ENCODE measurements at places on chromosomes 7 and 10.

- DNase-seq: no peak
These were observed 263.1 kb downstream of the ELFN1 start for GRCh38 chr7:1933066-1933750.

DNA sequence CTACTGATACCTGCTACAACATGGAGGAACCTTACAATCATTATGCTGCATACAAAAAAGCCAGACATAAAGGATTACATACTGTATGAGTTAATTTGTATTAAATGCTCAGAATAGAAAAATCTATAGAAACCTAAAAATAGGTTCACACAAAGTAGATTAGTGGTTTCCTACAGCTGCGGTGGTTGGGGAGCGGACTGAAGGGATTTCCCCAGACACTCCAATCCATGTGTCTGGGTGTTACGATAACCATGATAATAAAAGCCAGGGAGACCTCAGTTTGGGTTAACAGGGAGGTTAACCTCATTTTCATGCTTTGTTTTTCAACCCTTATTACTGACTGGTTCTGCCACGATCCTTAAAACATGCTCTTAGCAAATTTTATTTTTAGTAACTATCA lies 355.9 kb downstream of the KCNMA1 start:
- no peak for DNase-seq

DNA sequence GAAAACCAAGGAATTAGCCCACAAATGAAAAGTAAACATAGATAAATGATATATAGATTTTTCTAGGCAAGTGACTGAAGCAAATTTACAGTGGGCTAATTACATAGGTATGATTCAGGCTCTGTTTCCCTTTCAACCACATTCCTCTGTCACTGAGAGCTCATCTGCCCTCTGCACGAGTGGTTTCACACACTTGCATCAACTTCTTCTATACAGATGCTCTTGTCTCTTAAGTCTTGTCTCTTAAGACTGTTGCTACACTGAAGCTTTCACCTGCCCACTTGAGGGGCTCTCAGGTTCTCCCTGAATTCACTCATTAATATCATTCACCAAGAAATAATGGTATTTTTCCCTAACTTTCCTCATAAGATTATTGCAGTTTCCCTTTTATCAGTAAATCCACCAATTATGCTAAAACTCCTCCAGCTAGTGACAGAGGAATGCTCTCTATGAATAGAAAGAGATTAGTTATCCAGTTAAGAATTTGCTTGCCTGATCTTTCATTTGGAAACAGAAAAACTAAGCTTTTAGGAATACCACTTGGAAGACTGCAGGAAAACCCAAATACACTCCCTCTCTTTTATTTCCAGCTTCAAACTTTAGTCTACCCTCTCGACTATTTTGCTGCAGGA lies 95.7 kb downstream of the ELAPOR2 start:
- DNase-seq: no peak

DNA sequence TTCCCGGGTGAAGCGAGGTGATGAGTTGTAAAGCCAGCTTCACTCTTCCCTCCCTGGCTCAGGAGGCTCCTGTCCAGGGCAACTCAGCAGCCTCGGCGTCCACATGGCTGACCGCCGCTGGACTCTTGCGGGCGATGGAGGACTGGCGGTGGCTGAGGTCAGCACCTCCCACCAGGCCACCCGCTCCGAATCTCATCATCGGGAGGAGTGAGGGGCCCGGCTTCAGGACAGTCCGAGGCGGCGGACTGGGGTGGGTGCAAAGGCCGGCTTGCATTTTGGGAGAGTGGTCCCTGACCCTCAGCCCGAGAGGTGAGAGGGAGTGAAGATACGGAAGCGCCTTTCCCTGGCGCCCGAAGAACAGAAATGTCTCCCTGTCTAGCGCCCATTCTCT lies 759 bp downstream of the DNAJB12 start:
- no peak for DNase-seq

GRCh38 chr7:107495516-107495915 lies 25.7 kb downstream of the GPR22 start:
- no peak for DNase-seq

GRCh38 chr10:21506351-21506750 lies 19.1 kb downstream of the SKIDA1 start:
- no peak for DNase-seq

DNA sequence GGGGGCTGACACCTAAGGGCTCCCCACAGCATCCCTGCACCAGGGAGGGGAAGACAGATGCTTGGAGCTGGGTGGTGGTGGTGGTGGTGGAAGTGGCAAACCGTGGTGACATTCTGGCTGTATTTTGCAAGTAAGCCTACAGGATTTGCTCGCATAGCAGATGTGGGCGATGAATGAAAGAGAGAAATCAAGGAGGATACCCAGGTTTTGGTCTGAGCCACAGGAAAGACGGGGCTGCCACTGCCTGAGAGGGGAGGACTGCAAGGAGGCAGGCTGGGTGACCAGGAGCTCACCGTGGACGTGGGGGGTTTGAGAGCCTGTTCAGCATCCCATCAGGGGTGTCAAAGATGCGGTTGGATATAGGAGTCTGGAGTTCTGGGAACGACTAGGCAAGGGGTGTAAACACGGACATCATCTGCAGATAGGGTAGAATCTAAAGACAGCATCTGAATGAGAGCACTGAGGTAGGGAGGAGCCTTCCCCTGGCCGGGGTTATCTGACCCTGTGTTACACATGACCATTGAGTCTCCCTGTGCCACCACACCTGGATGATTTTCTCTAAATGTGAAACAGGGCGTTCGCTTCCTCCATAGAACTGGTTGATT lies 49.7 kb downstream of the TSPAN15 start:
- no peak for DNase-seq

- no peak for DNase-seq
These were observed 476 bp upstream of the ZFYVE27 start for GRCh38 chr10:97736403-97736901.

- peak; percentile 53 for DNase-seq
These were observed 100.5 kb upstream of the PPIF start for GRCh38 chr10:79246606-79247275.

DNA sequence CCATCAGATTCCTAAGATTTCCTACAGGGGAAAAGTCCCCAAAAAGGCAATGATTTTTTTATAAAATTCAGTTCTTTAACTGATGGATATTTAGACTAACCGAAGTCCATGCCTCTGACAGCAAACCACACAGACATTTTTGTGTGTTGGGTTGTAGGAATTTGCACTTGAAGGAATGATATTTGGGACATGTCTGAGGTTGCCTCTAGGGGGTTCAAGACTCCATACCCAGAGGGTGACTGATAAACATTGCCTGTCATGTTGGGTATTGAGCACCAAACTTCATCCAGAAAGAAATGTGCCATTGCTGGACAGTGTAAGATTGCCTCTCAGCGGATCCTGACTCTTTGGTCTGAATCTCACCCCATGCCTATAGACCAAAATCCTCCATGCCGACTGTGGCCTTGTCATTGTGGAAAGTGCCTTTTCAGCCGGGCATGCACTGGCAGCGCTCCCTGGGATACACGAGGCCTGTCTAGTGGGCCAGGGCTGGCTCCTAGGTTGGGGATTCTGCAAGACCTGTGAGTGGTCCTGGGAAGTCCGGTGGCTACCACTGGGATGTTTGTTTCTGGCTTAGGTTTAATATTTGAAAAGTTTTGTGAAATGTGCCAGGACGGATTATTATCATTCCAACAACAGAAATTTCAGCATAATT lies 252.9 kb downstream of the WDR37 start:
- no peak for DNase-seq

DNA sequence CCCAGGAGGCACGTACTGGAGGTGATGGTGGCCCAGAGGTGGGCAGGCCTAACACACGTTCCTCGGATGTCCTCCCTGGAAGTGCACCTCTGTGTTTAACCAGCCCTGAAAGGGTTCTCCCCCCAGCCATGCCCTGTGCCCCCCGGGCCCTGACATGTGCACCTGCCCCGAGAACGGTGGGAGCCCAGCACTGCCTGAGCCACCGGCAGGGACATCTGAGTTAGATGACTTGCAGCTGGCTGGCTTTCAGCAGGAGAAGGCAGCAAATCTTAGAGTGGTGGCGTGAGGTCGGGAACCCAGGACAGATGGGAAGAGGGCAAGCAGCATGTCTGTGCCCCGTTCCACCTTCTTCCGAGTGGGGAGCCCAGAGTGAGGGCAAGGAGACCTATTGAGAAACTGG lies 291.8 kb downstream of the TCERG1L start:
- DNase-seq: no peak

GRCh38 chr10:3806603-3807002 lies 21.6 kb upstream of the KLF6 start:
- no peak for DNase-seq

DNA sequence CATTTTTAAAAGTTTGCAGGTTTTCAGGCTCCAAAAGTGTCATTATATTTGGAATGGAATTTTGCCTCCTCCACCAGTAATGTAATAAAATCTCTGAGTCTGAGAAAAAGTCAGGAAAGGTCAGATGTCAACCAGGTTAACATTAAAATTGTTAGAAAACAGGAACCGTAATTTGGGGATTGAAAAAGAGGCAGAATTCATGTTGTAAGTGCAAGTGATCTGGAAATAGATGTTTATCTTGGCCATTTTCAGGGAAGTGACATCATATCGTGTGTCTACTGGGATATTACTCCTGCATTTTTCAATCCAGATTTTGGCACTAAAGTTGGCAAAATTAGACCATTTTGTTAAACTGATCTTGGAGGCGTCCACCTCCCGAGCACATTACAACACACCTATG lies 428.5 kb upstream of the MGMT start:
- DNase-seq: no peak

- DNase-seq: no peak
These were observed 45.2 kb upstream of the GPR158 start for GRCh38 chr10:25129592-25129991.

DNA sequence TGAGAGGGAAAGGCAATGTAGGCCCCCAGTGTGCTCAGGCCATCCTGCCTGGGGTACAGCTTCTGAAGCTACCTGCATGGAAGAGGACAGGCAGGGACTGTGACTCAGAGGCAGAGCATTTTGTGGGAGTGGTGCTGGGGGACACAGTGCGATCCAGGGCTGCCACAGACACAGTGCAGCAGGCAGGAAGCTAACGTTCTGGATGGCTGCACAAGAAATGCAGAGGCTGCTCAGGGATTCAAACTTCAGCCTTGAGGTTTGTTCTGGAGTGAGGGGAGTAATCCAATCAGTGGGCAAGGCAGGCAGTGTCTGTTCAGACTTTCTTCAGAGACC lies 648.0 kb upstream of the IGFBP3 start:
- DNase-seq: no peak

DNA sequence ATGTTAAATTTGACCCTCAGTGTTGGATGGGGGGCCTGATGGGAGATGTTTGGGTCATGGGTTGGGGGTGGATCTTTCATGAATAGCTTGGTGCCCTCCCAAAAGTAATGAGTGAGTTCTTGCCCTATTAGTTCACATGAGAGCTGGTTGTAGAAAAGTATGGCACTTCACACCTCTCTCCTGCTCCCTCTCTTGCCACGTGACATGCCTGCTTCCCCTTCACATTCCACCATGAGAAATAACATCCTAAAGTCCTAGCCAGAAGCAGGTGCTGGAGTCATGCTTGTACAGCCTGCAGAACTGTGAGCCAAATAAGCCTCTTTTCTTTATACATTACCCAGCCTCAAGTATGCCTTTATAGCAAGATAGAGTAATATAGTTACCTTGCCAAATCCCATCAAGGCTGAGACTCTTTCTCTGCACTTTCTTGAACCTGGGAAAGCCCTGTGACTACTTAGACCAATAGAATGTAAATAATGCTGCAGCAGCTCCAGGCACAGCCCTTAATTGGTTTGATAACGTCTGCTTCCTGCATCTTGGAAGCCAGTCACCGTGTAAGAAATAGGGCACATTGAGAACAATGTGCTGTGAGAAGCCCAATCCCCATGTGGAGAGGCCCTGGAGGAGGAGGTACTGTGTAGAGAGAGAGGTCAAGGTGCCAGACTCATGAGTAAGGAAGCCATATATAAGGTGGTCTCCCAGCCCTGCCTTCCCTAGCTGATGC lies 88.0 kb upstream of the NAMPT start:
- no peak for DNase-seq

DNA sequence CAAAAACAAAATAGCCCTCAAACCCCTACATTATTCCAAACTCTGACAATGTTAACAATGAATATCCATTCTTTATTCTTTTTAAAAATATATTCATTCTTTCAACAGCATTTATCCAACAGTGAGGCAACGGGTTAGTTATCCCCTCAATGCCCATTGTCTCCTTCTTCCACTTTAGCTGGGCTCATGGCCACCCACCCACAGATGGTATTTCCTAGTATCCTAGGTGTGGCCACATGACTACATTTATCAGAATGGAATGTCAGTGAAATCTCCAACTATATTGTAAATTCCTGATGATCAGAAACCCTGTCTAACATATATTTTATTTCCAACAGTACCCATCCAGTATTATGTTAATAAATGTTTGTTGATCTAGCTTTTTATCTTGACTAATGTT lies 13.6 kb downstream of the HOXA1 start:
- no peak for DNase-seq

DNA sequence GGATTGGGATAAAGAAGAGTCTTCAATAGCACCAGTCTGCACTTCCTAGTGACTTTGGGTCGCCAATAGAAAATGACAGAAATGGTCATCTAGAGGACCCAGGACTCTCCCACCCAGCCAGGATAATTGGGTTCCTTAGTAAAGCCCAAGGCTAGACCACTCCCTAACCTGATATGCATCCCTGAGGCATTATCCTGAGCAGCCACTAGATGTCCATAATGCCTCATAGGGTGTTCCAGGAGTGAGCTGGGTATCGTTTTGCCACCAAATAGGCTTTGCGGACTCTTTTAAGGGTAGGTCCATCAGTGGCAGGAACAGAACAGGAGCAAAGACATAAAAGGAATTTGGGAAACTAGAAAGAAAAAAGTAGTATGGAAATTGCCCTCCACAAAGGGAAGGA lies 4.5 kb upstream of the LRRC4 start:
- DNase-seq: no peak

DNA sequence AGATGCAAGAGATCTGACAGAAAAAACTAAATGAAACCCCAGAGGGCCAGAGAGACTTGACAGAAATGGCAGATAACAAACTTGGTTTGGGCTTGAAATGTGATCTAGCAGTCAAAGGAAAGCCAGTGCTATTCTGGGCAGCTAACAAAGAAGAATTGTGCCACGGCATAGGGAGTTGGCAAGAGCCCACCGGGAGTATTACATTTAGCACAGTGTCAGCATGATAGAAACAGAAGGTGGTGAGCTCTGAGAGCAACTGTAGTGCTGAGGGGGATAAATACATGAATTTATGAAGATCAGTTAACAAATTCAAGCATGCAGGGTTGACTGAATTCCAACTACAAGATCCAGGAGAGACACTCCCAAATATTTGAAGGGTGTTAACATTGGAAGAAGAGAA lies 91.1 kb downstream of the AHCYL2 start:
- DNase-seq: peak; percentile 32

DNA sequence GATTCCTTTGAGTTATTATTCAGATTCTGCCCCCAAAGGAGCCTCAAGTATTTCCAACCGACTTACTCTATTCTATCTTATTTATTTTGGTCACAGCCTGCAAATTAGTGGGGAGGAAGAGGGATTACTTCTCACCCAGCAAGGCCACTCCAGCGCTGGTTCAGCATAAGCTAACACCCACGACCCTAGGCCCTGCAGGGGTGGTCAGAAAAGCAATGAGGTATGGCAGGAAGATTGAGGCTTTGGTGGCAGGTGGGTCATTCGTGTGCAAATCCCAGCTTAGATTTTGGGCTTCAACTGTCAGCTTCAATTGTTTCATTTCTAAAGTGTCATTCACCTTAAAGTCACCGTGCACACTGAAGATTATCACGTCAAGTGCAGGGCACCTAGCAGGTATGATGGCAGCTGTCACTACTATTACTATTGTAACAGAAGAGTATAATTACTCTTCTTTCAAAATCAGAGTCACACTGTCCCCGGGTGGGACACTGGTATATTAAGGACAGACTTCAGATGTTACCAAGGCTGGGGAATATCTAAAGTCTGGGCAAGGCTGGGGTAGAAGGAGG lies 48.8 kb upstream of the OPTN start:
- DNase-seq: no peak
